Activated T-cell treated with anti-CD3 and anti-CD28 coated beads for 24 hours (primary cell): ENCODE measurements at places on chromosomes 11 and 22.
A peak's percentile ranks its signal among the peaks of the same experiment; 100 is the strongest.

GRCh38 chr11:28618416-28618815, 510.2 kb downstream of the METTL15 start:
- no peak for DNase-seq

- no peak for DNase-seq
Observed at GRCh38 chr11:78539506-78539905, 35.2 kb downstream of the NARS2 start.

GRCh38 chr11:81237139-81237538, 1496.5 kb downstream of the FAM181B start:
- no peak for DNase-seq

GRCh38 chr11:96412761-96413381, 23.1 kb downstream of the JRKL start:
- no peak for DNase-seq

DNA sequence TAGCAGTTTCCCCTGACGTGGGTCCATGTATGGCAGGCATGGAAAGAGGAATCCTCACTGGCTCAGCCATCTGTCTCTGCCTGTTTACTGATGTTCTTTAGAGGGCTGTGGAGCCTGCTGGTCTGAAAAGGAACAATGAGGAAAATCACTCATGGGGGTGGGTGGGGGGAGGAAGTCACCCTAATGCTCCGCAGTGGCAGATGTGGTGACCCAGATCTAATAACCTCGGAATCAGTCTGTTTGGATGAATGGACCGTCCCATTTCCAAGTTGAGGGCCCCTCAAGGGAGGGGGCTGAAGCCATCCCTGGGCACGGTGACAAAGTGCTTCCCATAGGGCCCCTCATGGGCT, 4.4 kb downstream of the BCR start:
- no peak for DNase-seq

DNA sequence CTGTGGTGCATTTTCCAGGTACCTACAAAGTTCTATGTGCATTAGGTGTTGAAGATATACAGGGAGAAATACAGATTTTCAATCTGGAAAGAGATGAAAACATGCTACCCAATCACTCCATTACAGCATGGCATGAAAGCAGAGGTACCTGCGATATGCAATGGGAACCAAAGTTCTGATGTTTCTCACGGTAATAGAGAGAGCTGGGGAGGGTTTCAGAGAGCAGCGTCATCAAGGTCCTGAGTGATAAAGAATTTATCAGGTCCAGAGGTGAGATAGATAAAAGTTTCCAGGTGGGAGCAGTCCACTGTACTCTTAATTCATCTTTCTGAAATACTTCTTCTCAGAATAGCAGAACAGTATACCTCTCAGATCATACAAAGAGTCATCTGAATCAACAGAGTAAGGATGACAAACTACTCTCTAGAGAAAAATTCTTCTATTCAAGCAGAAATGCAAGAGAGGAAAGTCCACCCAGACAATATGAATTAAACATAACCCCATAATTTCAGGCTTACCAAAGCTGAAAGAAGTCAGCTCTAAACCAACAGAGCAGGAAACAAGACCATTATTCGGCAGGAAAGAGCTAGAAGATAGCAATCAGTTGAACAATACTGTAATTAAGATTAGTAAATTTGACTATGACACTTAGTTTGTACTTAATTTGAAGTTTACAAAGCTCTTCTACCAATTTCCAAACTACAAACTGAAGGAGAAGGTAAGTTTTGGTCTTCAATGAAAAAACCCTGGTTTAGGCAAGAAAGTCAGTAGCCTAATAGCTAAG, 12.8 kb downstream of the CTSC start:
- DNase-seq = no peak

GRCh38 chr11:70317581-70318305, 47.3 kb downstream of the PPFIA1 start:
- no peak for DNase-seq

- no peak for DNase-seq
Observed at GRCh38 chr11:60634126-60634525, 65.3 kb upstream of the MS4A8 start.

- no peak for DNase-seq
Observed at GRCh38 chr11:67384851-67385366, 6.9 kb upstream of the RAD9A start.

DNA sequence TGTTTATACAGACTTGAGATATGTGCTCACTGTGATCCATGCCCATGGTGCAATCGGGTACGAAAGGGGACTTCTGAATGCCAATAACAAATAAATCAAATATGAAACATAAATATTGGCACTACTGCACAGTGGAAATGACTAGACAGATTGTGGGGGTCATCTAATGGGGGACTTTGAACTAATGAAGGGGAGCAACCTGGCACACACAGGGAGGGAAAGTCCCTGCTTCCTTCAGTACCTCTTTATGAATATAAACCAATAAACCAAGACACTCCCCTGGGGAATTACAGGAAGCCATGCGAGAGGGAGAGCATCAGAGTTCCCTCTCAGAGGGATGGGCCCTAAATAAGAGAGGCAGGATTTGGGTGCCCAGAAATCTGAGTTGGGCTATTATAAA, 21.1 kb downstream of the MIF start:
- DNase-seq = no peak

GRCh38 chr11:134654161-134654915, 242.3 kb upstream of the B3GAT1 start:
- no peak for DNase-seq

GRCh38 chr11:70050243-70050642, 27.9 kb upstream of the ANO1 start:
- DNase-seq = no peak

DNA sequence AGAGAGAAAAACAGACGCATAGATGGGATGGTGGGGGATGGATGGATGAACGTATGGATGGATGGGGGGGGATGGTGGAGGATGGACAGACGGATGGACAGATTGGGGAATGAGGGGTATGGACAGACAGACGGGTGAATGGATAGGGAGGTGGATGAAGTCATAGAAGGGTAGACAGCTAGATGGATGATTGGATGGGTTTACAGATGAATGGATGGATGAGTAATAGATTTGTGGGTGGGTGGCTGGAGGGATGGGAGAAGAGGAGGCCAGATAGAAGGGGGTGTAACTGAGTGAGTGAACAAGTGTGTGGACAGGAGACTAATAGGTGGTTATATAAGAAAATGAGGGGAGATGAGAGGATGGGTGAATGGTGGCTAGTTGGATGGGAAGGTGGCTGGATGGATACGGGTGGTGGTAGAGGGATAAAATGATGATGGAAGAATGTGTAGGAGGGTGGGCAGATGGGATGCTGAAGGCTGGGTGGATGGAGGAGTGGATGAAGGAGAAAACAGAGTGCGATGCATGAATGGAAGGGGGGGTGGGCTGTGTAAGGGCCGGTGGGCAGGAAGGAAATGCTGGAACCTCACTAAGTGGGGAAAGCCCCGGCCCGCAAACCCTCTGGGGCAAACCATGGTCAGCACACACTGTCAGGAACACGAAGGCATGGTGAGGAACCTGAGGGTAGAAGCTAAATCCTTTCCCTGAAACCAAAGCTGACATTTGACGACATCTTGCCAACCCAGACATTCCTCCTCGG, 21.6 kb downstream of the ARVCF start:
- no peak for DNase-seq

DNA sequence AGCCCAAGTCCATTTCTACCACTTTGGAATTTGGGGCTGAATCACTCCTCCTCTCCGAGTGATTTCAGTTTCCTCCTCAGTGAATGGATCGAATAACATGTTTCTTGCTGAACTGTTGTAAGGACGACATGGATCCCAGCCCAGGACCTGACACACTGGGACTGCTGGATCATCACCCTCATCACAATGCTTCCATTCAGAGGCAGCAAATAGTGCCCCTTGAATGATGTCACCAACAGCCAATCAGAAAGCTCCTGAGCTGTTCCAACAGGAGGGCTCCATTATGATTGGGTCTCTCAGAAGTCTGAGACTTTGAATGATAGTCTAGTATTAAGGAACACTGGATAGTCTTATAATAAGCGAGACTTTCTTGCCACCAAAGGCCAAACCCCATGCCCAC, 158.9 kb downstream of the MYO18B start:
- no peak for DNase-seq

DNA sequence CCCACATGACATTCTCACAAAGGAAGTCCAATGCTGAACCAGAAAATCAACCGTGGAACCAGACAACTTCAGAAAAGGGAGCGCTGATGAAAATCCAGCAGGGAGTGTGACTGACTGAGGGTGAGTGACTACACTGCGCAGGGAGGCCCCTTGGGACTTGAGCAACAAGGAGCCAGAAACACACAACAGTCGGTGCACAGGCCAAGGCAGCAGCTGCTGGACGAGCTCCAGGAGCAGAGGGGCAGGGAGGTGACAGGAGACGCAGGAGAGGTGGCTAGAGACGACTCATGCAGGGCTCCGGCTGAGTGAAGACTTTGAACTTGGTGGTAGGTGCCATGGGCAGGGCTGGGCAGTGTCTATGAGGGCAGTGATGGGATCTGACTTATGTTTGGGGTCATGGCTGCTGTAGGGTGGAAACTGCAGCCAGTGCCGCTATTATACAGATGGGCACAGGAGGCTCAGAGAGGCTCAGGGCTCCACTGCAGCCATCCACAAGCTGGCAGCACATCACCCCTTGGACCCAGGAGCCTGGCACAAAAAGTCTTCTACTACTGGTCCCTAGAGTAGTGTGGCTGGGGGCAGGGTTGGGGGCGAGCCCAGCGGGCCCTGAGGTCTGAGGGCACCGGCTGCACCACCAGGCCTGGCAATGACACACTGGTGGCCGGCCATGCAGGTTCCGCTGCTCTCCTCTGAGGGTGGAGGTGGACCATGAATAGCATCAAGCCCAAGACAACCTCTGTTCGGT, 10.3 kb upstream of the FADD start:
- no peak for DNase-seq

GRCh38 chr11:75421035-75421602, 11.9 kb downstream of the KLHL35 start:
- DNase-seq = no peak

GRCh38 chr11:78943841-78944240, 369.2 kb upstream of the NARS2 start:
- no peak for DNase-seq

- peak; percentile 30 for DNase-seq
Observed at GRCh38 chr11:126282736-126283591, at the start of gene TIRAP. Gene TIRAP, plus strand, starts transcription at chr11:126283093. Its CDS starts 7,802 bp downstream, at chr11:126290895.

DNA sequence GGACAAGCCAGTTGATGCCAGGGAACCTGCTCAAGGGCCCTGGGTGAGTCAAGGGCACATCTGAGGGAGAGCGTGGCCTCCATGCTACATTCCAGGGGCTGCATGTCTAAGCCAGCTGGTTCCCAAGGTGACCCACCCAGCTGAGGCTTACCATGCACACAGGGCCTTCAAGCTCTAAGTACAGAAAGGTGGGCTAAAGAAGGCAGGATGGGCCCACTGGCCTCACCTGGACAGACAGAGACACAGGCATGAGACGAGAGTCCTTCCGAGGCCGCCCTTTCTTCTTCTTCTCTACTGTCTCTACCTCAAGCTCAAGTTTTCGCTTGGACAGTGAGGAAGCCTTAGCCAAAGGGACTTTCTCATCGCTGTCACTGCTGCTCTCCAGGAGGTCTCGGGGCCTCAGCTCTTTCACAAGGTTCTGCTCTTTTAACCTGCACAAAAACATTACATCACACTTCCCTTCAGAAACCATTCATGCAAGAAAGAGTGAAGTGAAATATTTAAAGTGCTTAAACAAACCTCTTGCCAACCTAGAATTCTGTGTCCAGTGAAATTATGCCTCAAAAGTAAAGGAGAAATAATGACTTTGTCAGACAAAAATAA, 69.9 kb downstream of the HIRA start:
- DNase-seq = no peak

DNA sequence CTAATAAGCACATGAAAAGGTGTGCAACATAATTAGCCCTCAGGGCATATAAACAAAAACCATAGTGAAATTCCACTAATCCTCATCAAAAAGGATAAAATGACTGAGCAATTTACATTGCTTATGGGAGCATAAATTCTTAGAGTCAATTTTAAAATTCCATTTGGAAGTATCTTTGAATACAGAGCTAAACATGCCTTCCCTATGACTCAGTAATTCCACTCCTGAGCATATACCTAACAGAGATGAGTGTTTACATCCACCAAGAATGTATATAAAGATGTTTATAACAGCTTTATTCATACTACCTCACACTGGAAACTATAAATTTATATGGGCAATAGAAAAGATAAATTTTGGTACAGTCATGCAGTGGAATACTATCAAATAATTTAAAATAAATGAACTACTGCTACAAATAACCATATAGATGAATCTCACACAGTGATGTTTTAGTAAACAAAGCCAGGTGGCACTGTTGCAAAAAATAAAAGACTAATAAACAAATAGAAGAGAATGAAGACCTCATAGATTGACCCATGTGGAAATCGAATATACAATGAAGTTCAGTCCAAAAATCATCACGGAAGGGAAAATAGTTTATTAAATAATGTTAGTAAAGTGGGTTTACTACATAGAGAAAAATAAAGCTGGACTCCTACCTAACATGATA, 8.2 kb upstream of the OR2D2 start:
- DNase-seq = no peak

DNA sequence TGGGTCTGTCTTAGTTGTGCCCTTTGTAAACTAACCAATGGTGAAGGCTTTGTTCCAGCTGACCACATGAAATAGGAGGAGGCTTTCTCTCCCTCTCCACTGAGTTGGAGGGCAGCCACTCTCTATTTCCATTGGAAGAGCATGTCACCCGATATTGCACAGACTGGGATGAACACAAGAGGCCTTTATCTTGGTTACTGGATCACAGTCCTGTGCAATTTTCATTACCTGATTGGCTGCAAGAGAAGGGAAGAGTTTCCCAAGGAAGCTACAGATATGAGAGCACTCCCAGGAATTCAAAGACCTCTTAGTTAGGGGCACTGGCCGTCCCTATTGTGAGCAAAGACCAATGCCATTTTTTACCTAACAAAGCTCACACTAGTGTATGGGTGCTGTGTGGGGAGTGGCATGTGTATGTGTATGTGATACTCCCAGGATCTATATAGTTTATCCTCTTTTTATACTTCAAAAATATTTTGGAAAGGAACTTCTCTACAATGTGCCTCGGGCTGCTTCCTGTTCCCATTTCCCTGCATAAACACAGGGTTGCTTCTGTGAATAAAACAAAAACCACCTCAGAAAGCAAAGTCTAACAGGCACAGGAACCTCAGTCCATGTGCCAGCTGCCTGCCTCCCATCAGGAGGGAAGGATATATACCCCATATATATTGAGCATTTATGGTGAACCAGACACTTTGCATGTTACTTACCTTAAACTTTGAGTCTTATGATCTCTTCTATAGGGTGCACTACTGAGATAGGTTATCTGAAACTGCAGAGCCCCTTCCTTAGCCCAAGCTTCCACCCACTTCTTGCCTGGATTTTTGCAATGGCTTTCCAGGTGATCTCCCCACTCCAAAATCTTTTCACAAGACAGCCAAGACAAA, 126.5 kb downstream of the RASSF10 start:
- DNase-seq = no peak

DNA sequence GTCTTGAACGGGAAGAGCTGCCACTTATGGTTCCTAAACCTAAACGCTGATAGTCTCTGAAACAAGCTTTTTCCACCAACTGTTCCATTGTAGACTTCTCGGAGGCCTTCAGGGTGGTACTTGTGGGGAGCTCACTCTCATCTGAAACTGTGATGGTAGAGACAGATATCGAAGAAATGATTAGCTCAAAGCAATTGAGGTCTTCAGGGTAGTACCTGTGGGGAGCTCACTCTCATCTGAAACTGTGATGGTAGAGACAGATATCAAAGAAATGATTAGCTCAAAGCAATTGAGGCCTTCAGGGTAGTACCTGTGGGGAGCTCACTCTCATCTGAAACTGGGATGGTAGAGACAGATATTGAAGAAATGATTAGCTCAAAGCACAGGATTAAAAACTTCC, 175.7 kb downstream of the SWAP70 start:
- DNase-seq = no peak

GRCh38 chr11:10588904-10589303, 20.4 kb upstream of the LYVE1 start:
- DNase-seq = no peak
